ENCODE measurements at places on chromosomes 6 and 20.
A peak's percentile ranks its signal among the peaks of the same experiment; 100 is the strongest.

DNA sequence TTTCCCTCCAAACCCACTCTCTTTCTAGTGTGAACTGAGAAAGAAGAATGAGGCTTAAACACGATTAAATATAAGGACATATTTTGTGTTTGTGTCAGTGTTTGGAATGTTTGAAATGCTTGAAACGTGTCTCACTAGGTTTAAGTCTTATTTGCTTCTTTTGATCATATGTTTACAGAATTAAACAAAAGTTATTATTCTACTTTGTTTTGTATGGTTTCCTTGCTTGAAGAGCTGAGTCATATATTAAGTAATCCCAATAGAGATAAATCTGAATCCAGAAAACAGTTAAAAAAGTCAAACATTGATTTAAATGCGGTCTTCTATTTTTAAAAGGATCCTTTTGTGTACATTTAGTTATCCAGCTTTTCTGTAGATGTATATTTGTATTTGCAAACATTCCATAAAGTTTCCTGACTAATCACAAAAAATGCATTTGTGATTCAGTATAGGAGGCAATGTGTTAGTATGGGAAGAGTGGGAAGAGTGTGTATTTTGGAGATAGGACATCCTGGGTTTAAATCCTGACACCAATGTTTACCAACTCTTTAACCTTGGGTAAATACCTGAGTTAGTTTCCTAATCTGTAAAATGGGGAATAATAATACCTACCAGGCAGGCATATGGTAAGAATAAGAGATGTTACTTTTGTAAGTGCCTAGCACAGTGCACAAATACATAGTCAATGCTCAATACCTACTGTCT lies 72.9 kb downstream of the TSBP1 start:
- peak; percentile 30 for DNase-seq

DNA sequence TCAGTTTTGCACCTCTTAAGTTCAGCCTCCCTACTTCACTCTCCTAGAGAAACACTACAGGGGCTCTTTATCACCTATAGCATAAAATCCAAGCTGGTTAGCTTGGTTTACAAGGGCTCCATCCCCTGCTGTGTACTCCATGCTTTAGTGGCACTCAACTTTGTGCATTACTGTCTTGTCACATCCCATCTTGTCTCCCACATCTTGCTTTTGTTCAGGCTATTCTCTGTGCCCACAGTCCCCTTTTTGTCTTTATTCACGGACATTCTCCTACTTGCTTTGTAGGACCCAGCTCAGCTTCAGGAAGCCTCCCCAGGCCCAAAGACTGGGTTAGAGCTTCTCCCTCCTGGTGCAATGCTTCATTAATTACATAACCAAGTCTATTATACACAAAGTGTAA lies 107.9 kb upstream of the SPACA1 start:
- DNase-seq: no peak

- no peak for DNase-seq
Measured at GRCh38 chr6:112021691-112022310, 32.1 kb upstream of the CCN6 start.

DNA sequence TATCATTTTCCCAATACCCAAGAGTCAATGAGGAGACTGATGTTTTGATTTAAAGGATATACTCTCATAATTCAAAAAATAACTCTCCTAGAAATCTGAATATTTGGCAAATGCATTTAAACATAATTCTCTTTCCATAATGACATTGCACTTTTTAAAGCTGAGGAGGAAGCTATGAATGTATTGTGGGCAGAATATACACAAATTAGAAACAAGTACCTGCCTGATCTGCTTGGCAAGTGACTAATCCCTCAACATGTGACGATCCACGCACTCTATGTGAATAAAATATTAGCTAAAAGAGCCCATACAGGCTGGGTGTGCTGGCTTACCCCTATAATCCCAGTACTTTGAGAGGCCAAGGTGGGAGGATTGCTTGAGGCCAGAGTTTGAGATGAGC lies 88.3 kb upstream of the CCDC28A start:
- no peak for DNase-seq

DNA sequence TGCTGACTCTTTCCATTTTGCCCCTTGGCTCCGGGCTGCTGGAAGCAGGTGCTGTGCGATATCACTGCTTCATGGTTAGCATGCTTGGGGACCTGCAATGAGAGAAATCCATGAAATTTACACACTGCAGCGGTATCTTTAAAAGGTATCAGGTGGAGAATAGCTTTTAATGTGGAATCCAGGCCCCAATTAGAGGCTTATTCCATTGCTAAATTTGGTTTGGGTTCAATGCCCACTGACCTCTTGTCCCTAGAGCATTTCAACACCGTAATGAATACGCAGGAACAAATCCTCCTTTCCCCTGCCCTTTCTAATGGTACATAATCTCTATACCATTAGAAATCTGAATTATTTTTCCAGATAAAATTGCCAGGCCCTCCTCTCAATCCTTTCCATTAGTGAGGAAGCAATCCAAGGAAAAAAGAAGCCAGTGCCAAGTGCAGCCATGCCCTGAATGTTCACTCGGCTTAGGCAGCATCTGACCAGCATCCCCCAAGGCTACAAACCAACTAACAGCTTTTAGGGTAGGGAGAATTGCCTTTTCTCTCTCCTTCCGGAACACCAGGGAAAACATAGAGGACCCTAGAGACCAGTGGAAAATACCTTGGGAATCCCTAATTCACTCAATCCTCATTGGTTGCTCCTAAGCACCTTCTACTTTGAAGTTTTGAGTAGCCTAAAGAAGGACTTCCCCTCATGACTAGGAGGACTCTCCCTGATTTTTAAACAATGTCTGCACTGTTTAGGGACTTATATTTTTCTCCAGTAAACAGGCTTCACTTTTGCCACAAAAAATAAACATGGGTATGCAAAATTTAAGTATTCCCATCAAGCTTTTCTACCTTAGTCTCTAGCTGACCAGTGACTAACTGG lies 143.1 kb downstream of the QRSL1 start:
- DNase-seq: no peak

DNA sequence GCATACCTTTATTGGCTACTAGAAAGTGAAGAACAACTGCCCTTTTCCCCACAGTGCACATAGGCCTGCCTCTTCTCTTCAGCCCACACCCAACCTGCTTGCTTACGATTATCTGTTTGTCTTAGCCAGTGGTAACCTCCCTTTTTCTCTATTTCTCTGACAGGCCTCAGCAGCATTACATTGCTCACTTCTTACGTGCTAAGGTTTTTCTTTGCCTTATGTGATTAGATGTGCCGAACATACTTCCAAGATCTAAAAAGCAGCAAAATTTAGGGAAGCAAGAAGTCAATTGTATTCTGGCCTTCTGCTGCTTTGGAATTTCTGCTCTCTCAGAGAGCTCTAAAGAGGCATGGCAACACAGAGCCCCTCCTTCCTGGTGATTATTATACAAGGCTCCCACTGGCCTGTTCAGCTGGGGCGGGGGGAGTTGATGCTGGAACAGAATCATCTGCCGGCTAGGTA lies 7.0 kb downstream of the B4GALT5 start:
- DNase-seq: no peak

GRCh38 chr6:35642471-35643161 lies 46.1 kb downstream of the FKBP5 start:
- peak; percentile 36 for DNase-seq

DNA sequence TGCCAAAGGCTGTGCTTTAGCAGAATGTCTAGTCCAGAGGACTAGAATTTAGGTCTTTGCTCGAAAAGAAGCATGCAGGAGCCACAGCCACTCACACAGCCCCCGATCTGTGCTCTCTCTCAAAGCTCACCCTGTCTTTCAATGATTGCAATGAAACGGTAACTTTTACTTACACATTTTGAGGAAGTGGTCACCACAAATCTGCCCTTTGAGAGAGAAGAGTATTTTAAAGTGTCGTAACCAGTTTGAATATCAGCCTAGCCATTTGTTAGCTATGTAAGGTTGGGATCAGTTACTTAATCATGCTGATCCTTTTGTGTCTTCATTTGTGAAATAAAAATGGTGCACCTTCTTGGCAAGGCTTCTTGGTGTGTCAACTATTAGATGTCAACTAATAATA lies 209.0 kb downstream of the TFAP2A start:
- no peak for DNase-seq

GRCh38 chr6:129619579-129620233 lies 90.3 kb downstream of the ARHGAP18 start:
- DNase-seq: no peak

- peak; percentile 95 for DNase-seq
Measured at GRCh38 chr6:167683028-167683862, 143.5 kb upstream of the AFDN start.

- peak; percentile 69 for DNase-seq
Measured at GRCh38 chr6:22364306-22364705, 67.5 kb upstream of the PRL start.

DNA sequence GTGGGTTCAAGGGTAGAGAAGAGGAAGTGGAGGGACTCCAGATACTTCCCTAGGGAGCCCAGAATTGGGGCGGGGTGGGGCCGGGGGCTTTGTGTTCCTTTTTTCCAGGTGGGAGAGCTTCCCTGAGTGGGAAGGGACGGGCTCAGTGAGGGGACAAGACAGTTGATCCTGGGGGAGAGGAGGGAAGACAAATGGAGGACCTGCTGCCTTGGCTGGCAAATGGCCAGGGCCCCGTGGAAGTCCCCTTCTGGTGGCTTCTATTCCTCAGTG lies 2.6 kb downstream of the CTSZ start:
- no peak for DNase-seq

- peak; percentile 67 for DNase-seq
Measured at GRCh38 chr6:106090001-106090400, 3.9 kb downstream of the PRDM1 start.

DNA sequence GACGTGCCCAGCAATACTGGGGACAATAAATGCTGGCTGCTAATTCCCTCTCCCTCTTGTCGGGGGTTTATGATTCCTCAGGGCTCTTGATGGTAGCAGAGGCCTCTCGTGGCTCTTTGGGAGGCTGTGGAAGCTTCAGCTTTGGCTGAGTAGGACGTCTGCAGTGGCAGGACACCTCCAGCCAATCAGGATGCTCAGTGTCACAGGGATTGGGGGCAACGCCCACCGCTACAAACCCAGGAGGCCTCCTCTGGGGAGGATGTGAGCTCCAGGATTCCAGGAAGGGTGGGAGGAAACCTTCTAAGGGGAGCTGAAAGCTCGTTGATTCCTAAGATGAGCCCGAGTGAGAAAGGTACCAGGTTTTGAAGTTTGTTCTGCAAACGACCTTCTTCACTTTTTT lies 19.4 kb downstream of the RSPO4 start:
- DNase-seq: no peak

- DNase-seq: no peak
Measured at GRCh38 chr6:41100871-41101287, 28.1 kb downstream of the NFYA start.

DNA sequence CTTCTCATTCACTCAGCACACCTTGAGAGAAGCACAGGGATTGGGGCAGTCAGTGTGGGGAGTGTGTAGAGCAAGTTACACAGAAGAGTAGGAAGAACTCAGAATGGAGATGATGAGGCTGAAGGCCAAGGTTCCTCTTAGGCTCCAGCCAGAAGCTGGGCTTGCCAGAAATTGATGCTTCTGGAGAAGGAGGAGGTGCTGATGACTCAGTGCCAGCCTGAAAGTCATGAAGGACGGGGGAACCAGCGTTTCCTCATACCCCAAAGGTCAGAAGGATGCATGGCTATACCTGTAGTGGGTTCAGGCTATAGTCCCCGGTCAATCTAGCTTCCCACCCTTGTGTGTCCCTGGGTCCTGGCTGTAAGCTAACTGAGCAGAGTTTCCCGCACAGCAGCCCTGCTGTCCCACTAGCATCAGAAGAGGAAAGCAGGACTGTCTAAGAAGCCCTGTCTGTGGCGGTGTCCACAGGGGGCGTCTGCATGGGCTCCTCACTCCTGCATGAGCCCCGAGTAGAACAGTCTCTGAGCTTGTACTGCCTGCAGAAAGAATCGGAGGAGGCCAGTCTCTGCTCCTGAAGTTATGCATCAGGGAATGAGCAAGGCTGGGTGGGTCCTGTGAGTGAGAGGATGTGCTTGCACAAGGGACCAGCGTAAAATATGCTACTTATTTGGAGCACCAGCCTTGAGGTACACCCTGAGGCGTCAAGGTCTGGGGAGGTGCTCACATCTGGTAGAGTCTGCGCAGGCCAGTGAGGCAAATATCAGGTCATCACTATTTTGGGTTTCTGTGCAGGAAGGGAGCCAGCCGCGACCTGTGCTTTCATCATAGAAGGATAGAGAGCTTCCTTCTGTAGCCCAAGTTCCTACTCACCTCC lies 148.5 kb downstream of the MRPL14 start:
- DNase-seq: peak; percentile 36
